ENCODE measurements at places on chromosomes 4 and X. TPM values are rescaled to one million over a fixed set of nuclear protein-coding genes. Genes with fewer than 3 reads are reported as not detected.

The CDS1 gene
- not detected for polyA plus RNA-seq

The FGFR3 gene
- polyA plus RNA-seq: not detected

The ZDHHC15 gene
- polyA plus RNA-seq: 0.05 TPM

The FAM53A gene
- 0.12 TPM for polyA plus RNA-seq

The SULT1B1 gene
- not detected for polyA plus RNA-seq

The F8A2 gene
- not detected for polyA plus RNA-seq

The MAGEB1 gene
- polyA plus RNA-seq: not detected

Measured in GM12878 (cell line).